ENCODE measurements at places on chromosomes 7 and 10. TPM values are rescaled to one million over a fixed set of nuclear protein-coding genes. Genes with fewer than 3 reads are reported as not detected.

GRCh38 chr7:7335215-7335614, 152.9 kb downstream of the C1GALT1 start:
- no peak for DNase-seq

CYP2E1 gene
- total RNA-seq, result 3.1 TPM

VWDE gene
- 0.97 TPM for total RNA-seq

DNA sequence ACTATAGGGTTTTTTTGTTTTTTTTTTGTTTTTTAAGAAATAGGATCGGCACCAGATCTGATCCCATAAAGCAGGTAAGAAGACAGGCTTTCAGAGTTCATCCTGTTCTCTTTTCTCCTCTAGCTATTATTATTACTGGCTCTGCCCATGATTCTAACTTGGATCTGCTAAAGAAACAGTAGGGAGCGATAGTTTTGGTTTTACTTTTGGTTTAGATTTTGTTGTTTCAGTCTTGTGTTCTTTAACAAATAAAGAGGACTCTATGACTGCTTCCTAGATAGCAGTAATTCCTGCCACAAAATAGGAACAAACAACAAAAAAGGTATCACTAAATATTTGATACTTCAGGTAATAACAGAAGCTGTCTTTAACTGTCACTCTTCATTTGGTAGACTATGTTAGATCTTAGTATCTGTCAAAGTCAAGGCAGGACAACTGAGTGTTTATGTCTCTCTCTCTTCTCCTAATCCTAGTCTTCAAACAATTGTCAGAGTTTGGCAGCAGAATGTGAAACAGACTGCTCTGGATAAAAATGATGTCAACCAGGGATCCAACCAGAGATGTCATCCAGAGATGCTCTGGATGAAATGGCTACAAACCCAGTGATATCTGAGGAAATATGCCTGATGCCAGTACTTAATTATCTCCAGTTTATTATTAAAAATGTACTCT, 99.8 kb downstream of the KMT2C start:
- DNase-seq, result no peak

- no peak for DNase-seq
Observed at GRCh38 chr7:137943132-137943551, 58.7 kb downstream of the CREB3L2 start.

GRM3 gene
- total RNA-seq, result not detected

CRTAC1 gene
- not detected for total RNA-seq

PSD gene
- total RNA-seq, result 2.5 TPM

DNA sequence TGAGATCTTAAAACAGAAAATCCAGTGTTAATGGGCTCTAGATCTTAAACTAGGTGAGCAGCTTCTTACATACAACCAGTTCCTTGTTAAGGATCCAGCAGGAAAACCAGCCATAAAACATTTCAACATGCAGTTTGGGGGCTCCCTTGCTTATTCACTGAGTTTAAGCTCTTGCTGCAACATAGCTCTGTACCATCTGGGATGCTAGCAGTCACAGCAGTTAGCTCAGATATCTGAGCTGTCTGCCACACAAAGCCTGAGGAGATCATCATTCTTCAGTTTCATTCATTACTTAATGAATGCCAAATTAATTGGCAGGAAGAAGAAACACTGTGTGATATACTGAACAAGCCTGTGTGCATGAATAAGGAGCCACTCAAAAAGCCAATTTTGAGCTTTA, 62.8 kb downstream of the PODXL start:
- no peak for DNase-seq

GRCh38 chr10:20418286-20418685, 478.8 kb downstream of the NEBL start:
- no peak for DNase-seq

GRCh38 chr10:1473874-1474273, 263.5 kb downstream of the ADARB2 start:
- no peak for DNase-seq

DNA sequence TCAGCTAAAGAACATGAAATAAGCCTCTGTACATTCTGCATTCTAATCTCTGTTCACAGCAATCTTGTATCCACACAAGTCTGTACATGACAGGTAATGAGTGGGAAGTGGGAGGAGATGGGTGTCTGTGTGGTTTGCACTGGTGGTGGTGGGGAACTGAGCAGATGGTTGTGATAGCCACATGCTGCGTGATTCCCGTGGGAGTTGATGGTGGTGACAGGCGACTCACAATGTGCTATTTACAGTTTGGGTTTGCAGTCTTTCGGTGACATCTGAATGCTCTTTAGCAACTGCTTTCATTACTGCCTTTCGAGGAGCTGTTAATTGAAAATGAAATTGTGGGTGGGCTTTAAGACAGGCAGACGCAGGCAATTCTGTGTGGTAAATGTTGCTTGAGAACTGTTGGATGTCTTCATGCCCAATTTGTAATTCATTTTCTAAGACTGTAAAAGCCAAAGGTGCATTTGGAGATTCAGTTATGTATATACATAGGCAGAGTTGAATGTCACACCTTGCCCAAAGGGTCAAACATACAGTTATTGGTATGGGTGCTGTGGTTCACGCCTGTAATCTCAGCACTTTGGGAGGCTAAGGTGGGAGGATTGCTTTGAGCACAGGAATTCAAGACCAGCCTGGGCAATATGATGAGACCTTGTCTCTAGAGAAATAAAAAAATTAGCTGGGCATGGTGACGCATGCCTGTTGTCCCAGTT, 308.2 kb downstream of the AUTS2 start:
- no peak for DNase-seq

- no peak for DNase-seq
Observed at GRCh38 chr10:95400787-95401186, 110.0 kb upstream of the PDLIM1 start.

SPDYE2B gene
- not detected for total RNA-seq

DNA sequence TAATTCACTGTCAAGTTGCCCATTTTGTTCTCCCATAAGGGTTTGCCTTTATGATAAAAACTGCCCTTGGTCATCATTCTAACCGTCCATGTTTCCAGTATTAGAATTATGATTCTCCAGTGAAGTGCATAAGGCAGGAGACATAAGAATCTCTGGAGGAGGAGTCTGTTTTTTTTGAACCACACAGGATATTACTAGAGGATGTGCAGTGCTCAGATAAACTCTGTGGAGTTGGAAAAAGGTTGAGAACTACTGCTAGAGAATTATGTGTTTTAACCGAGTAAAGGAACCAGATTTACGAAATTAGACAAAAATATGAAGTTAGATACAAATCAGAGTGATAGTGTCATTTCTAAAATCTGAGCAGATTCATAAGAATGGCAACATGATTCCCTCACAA, 40.5 kb downstream of the MDFIC start:
- DNase-seq, result no peak

GRCh38 chr10:78288663-78289062, 255.0 kb downstream of the RPS24 start:
- peak; percentile 31 for DNase-seq

IDI2 gene
- not detected for total RNA-seq

DNA sequence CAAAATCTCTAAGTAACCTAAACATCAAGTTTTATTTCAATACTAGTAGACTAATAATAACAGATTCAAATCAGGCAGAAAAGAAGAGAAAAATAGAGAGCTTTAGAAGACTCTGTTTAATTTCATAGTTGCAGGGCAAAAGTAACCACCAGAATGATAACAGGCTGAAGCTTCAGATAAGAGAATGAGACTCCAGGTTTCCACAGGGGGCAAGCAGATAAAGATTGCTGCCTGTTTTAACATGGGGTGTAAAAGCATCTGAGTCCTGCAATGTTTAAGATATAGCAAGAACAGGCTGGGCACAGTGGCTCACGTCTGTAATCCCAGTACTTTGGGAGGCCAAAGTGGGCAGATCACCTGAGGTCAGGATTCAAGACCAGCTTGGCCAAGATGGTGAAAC, 11.0 kb downstream of the CROT start:
- DNase-seq, result no peak

ODAD2 gene
- 0.63 TPM for total RNA-seq

GRCh38 chr7:8923164-8923806, 489.9 kb downstream of the NXPH1 start:
- no peak for DNase-seq

- no peak for DNase-seq
Observed at GRCh38 chr7:16318463-16318862, 102.9 kb downstream of the CRPPA start.
